ENCODE measurements at places on chromosomes 13 and 19. TPM values are rescaled to one million over a fixed set of nuclear protein-coding genes. Genes with fewer than 3 reads are reported as not detected.

SYCN gene
- total RNA-seq = not detected

ATCAY gene
- total RNA-seq = 0.67 TPM

ELSPBP1 gene
- not detected for total RNA-seq

WDR87 gene
- total RNA-seq = not detected
